GOT3 (cell line): ENCODE measurements at places on chromosomes 2 and 18.

- no peak for DNase-seq
Observed at GRCh38 chr18:72207280-72207679, 336.9 kb downstream of the CBLN2 start.

DNA sequence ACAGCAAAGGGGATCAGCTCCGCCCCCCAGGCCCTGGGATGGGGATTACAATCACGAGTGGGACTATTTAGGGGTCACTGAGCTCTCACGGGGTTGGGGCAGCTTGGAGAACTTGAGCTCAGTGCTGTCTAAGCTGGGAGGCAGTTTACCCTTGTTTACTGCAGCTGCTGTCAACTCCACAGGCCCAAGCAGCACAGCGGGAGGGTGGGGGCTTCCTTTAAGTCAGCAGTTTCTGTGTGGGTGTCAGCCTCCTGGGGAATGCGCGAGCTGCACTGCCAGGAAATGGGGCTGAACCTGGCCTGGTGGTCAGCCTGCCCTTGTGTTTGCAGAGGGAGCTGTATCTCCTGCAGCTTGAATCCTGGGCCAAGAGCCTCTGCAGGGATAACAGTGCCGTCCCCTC is 29.8 kb downstream of the TOGARAM2 start:
- DNase-seq = no peak

- no peak for DNase-seq
Observed at GRCh38 chr2:120251880-120252224, 800 bp upstream of the RALB start.

- DNase-seq = no peak
Observed at GRCh38 chr2:3613524-3613905, 18.6 kb downstream of the COLEC11 start.

GRCh38 chr2:165500001-165500400 is 30.5 kb downstream of the CSRNP3 start:
- no peak for DNase-seq

- DNase-seq = no peak
Observed at GRCh38 chr2:203461746-203462145, 73.4 kb downstream of the RAPH1 start.

- DNase-seq = no peak
Observed at GRCh38 chr2:21461754-21462240, 338.0 kb downstream of the TDRD15 start.

- DNase-seq = no peak
Observed at GRCh38 chr2:238172439-238172838, 13.7 kb downstream of the ERFE start.

- no peak for DNase-seq
Observed at GRCh38 chr18:26225022-26225693, 1.1 kb upstream of the TAF4B start.

DNA sequence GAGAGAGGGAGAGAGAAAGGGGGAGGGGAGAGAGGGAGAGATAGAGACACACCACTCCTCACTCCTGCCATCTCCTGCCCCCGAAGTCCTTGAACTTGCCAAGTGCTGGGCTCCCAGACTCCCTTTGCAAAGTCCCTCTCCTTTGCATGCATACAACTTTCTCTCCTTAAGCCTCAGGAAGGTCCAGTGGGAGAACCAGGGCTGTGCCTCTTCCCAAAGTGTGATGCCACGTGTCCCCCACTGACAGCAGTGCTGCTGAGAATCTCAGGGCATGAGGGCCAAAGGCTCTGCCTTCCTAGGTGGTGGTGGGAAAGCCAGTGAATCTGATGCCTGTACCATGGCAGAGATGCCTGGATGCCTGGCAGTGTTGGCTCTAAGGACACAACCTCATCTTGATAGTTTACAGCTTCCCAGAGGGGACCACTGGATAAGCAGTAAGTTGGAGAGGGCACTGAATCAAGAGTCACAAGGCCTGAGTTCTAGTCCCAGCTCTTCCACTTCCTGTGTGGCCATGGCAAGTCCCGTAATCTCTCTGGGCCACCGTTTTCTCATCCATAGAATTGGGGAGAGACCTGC is 103.4 kb downstream of the CLIP4 start:
- no peak for DNase-seq

DNA sequence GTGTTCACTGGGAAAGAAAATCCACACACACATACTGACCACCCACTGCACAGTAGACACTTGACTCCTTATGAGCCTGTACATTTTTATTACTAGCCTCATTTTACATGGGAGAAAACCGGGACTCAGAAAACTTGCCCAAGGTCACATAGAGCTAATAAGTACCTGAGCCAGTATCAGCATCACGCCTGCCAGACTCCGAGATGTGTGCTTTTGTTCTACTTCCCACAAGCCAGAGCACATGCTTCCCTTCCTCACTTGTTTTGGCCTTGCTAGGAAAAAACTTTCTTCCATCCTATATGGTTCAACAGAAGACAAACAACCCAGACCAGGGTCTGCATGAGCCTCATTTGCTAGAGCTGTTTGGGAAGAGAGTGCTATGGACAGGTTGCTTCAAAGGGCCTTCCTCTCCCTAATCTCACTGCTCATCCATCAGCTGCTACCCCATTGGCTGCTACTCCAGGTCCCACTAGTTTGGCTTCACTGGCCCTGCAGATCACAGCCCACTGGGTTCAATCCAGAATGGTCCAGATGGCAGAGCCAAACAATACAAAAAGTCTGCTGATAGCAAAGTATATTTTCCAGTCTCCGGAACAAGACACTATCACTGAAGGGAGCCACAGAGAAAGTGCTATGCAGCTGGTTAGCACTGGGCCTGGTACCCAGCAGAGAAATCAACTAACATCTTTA is 63.9 kb downstream of the STK39 start:
- DNase-seq = no peak

DNA sequence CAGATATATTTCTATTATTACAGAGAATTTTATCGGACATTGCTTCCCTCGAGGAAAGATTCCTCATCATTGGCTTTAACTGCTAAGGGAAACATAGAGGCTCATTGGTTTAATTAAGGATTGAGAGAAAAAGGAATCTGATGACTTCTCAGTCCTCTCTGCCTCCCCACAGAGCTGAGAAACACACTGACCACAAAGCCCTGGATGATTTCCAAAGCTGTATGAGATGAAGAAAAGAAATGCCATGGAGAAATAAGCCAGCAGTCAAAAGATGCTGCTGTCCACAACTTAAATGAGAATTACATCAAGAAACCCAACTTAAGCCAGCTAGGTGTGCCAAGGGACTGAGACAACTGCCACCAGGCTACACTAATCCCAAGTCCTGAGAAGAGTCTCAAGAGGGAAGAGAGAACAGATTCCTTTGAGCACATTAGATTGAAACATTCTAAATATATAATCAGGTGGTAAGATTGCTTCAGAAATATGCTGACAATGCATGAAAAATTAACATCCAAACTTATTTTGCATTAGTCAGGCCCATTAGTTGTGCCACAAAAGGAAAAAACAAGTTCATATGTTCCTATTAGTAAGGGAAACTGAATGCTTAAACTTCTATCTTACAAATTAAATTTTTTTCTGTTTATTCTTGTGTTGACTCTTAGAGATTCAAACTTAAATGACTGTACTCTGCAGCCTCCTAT is 308.1 kb upstream of the CYRIA start:
- no peak for DNase-seq

DNA sequence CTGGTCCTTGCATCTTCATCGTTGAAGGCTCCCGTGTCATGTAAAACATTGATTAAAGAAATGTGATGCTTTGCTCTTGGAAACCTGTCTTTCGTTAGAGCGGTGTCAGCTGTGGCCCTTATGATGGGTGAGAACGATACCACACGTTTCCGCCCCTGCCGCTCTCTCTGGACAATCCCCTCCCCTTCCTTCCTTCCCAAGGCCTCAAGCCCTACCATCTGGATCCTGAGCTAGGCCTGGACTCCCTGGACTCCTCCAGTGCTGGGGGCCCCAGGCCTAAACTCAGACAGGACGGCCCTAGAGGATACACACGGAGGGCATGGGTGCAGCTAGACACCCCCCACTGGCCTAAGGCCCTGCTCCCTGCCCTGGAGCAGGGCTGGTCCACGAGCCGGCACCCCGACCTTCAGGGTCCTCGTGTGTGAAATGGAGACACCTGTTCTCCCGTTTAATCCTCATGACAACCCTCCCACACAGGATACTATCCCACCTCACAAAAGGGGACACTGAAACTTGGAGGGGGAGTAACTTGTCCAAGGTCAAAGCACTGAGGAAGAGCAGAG is 13.2 kb downstream of the BIN1 start:
- no peak for DNase-seq

GRCh38 chr2:232386490-232386739 is 7.9 kb downstream of the ALPP start:
- DNase-seq = no peak

- DNase-seq = no peak
Observed at GRCh38 chr18:60500960-60501359, 128.4 kb upstream of the MC4R start.

DNA sequence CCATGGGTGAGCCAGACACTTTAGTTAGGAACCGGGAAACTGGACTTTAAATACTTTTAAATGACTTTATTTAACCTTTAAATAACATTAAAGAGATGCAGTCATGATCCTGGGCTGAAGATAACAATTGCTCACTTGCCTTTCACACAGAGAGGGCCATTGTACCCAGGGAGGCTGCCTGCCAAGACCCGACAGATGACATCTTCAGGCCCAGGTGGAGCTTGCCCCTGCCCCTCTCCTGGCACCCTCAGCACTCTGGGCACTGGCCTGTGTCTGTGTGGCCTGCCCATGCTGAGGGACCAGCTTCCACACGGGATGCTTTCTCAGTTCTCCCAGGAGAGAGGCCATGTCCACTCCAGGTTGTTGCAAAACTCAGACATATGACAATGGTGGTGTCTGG is 216.4 kb upstream of the MYT1L start:
- DNase-seq = no peak

DNA sequence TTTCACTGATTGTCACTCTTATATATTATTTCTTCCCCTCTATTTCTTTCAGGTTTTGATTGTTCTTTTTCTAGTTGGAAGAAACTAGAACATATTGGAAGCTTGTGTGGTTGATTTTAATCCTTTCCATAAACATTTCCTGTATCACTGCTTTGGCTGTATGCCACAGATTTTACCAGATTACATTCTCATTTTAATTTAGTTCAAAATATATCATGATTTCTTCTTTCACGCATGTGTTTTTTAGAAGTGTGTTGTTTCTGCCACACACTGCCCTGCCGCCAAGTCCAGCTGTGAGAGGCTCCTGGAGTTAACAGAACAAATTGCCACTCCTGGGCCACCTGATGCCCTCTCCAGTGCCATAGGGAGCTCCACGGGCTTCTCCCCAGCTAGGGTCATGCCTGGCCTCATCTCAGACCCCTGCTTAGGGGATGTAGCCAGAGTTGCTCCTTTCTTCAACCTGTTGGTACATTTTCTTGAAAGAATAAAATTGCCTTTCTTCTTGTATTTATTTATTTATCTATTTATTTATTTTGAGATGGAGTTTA is 206.2 kb upstream of the COPS8 start:
- DNase-seq = no peak

- no peak for DNase-seq
Observed at GRCh38 chr2:152490686-152491455, 155.9 kb downstream of the FMNL2 start.

GRCh38 chr18:36073676-36074075 is 6.3 kb upstream of the RPRD1A start:
- DNase-seq = no peak

GRCh38 chr2:65566617-65567016 is 134.2 kb upstream of the SPRED2 start:
- no peak for DNase-seq

DNA sequence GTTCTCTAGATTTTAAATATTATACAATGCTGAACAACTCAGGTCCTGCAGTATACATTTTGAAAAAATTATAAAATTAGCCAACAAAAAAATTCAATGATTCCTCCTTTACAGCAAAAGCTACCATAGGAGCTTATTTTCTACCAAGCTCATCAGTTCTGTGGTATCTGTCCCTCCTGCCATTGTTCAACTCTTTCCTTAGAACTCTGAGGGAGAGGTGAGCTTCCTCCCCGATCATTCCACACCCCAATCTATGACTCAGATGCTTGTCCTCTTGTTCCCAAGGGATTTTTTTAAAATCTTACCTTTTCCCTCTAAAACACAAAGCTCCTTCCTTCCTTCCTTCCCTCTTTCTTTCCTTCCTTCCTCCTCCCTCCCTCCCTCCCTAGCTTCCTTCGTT is 13.5 kb downstream of the DPP4 start:
- no peak for DNase-seq

- no peak for DNase-seq
Observed at GRCh38 chr2:134875309-134875708, 36.9 kb downstream of the ACMSD start.

- DNase-seq = no peak
Observed at GRCh38 chr2:143399631-143400069, 270.4 kb downstream of the ARHGAP15 start.

- no peak for DNase-seq
Observed at GRCh38 chr18:70044632-70045031, 97.0 kb upstream of the CD226 start.

DNA sequence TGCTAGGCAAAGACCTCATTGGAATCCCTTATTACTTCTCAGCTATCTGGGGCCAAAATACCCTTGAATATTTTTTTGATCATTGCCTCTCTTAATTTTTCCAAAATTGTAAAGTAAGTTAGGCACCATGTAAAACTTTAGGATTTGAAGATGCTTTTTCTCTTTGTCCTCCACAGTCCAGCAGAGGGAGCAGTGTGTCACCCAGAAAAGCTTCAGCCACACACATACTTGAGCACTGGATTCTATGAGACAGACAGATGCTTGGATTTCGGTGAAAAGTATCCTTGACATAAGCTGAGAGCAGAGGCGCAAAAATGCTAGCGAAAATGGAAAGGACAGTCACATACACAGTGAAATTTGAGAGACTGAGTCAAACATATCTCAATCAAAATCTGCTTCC is 74.7 kb upstream of the KCNJ3 start:
- DNase-seq = no peak

DNA sequence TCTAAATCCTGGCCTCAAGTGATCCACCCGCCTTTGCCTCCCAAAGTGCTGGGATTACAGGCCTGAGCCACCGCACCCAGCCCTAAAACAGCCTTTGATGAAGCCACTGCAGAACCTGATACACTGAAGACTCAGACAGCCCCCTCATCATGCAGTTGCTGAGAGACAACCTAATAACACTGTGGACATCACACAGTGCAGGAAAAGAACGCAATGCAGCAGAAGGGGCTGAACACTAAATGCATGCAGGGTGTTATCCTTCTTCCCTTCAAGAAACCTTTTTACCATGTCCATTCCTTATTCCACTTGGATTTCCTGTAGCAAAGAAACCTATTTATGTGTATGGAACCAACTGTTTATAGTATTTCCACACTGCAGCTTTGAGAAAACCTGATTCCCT is 35.7 kb downstream of the MGAT4A start:
- no peak for DNase-seq

- DNase-seq = no peak
Observed at GRCh38 chr2:125086313-125087184, 1061.5 kb downstream of the CNTNAP5 start.

GRCh38 chr2:170598067-170598395 is 117.1 kb upstream of the SP5 start:
- no peak for DNase-seq

- DNase-seq = no peak
Observed at GRCh38 chr18:37889963-37890362, 324.4 kb upstream of the CELF4 start.

- DNase-seq = no peak
Observed at GRCh38 chr2:84904151-84904550, 1.3 kb upstream of the TMSB10 start.
